Pancreas (tissue), 10 donors: ENCODE measurements at places on chromosomes 3 and 15. TPM values are rescaled to one million over a fixed set of nuclear protein-coding genes. Genes with fewer than 3 reads are reported as not detected.

DNA sequence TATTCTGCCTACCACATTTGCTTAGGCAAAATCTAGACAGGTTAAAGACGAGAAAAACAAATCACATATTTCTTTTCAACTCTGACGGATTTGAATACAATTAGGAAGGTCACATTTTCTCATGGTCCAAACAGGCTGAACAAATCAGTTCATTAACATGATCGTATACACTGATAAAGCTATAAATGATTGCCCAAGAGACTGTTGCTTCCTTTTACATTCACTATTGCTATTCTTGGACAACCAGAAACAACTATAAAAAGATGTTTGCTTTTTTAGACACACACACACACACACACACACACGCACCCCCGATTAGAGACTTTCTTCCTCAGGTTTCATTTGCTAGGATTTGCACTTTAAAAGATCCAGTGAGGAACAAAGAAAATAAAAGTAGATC is 122.3 kb upstream of the BHLHE40 start:
- H3K4me3 ChIP-seq, result no peak overlapping the region
- no peak overlapping the region for H3K27ac ChIP-seq
- no peaks in the 10 kb centered on the region for H3K27me3 ChIP-seq

DNA sequence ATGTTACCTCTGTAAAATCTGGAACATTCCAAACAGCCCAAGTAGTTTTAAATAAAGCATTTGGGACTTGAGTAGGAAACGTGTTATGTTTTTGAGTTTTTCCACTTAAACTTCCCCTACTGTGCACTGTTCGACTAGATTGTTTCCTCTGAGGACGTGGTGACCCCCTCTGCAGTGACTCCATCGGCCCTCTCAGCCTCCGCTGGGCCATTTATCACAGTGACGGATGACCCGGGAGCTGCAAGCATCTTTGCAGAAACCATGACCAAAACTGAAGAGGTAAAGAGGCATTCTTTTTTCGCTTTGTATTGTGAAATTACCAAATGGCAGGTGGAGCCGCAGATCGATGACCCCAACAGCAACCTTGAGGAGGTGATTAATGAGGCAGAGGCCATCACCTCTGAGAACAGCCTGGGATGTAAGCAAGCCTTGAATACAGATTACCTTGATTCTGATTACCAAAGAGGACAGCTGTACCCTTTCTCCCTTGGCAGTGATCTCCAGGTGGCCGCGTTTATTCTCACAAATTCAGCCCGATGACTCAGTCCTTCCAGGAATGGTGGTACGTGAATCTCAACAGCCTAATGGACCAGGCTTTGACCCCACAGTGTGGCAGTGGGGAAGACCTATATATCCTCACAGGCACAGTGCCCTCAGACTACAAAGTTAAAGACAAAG is 79.1 kb upstream of the FAN1 start:
- no peak for DNase-seq
- no peak overlapping the region for H3K4me3 ChIP-seq
- no peaks in the 10 kb centered on the region for H3K4me1 ChIP-seq
- no peak overlapping the region for H3K27ac ChIP-seq
- no peaks in the 10 kb centered on the region for H3K36me3 ChIP-seq

- no peak overlapping the region for H3K27ac ChIP-seq
- H3K4me3 ChIP-seq, result no peak overlapping the region
- H3K4me1 ChIP-seq, result no peaks in the 10 kb centered on the region
These were observed 134.6 kb upstream of the PDZRN3 start for GRCh38 chr3:73759297-73759711.

Gene CPNE9
- total RNA-seq, result 0.12 TPM

- H3K27me3 ChIP-seq, result no peaks in the 10 kb centered on the region
- H3K36me3 ChIP-seq, result peaks cover under 1% of the 10 kb centered on the region
- H3K4me3 ChIP-seq, result no peak overlapping the region
- no peaks in the 10 kb centered on the region for H3K4me1 ChIP-seq
These were observed 49.5 kb downstream of the SMARCC1 start for GRCh38 chr3:47732143-47732542.

DNA sequence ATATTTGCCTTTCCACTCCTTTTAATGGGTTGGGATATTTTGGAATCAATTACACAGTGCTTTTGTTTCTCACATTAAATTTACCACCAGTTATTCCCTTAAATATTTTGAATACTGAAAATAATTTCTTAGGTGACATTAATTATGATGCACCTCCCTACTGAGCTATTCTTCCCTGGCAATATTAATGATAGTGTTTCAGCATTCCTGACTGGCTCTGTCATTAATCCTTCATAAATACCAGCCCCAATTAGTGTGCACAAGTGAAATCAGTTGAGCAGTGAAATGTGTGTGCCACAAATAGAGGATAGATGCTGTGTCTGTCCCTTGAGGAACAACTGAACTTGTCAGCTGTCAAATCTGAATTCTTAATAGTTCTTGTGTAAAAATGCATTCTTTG is 304.0 kb downstream of the CACNA2D3 start:
- H3K4me3 ChIP-seq, result no peak overlapping the region
- H3K4me1 ChIP-seq, result no peaks in the 10 kb centered on the region
- no peak for DNase-seq

Gene PIERCE2
- 5.0 TPM for total RNA-seq

DNA sequence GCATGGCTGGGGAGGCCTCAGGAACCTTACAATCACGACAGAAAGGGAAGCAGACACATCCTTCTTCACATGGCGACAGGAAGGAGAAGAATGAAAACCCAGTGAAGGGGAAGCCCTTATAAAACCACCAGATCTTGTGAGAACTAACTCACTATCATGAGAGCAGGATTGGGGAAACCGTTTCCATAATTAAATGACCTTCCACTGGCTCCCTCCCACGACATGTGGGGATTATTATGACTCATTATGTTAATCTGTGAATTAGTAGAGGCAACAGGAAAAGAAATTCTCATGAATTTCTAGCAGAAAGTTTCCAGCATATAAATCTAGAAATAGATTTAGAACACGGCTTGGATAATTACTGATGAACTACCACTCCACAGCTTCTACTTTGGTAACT is 937.3 kb downstream of the ROBO1 start:
- no peak for DNase-seq
- H3K4me1 ChIP-seq, result no peaks in the 10 kb centered on the region
- no peaks in the 10 kb centered on the region for H3K36me3 ChIP-seq
- no peaks in the 10 kb centered on the region for H3K27me3 ChIP-seq

DNA sequence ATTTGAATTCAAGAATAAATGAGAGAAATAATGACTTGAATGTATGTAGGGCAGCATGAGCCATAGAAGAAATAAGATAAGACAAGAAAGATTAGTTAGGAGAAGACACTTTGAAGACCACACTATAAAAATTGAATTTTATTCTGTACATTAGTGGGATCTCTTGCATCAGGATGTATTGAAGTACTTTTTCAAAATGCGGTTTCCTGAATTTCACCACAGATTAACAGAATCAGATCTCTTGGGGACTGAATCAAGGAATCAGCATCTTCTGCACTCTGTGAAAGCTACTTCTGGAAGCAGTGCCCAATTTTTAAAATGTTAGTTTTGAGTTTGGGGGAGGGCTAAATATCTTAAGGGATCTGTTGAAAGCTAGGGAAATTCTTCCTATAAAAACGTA is 763.9 kb upstream of the GOLIM4 start:
- H3K4me1 ChIP-seq, result peaks cover 14% of the 10 kb centered on the region
- no peak overlapping the region for H3K27ac ChIP-seq
- H3K4me3 ChIP-seq, result no peak overlapping the region
- DNase-seq, result no peak
- no peaks in the 10 kb centered on the region for H3K27me3 ChIP-seq

DNA sequence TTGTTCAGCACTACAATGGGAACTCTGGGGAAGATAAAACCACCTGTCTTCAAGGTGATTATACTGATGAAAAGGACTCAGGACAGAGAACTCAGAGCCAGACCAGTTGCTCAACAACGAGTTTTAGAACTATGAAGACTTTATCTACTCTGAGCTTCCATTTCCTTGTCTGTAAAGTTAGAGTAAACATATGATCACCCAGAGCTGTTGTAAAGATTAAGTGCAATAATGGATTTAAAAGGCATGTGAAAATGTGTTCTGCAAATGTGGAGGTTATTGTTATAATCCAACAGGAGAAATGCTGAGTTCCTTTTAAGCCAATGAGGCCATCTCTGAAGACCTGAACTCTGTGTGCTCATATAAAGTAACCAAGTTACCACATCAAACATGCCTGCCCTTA is 139.7 kb upstream of the CMC1 start:
- no peak for DNase-seq
- H3K27ac ChIP-seq, result no peak overlapping the region
- H3K27me3 ChIP-seq, result no peaks in the 10 kb centered on the region
- H3K4me1 ChIP-seq, result no peaks in the 10 kb centered on the region

Gene TMC3
- total RNA-seq, result not detected

- H3K4me3 ChIP-seq, result no peak overlapping the region
- DNase-seq, result no peak
- H3K4me1 ChIP-seq, result peaks cover 66% of the 10 kb centered on the region
These were observed 11.4 kb downstream of the MYO5C start for GRCh38 chr15:52284164-52284563.

GRCh38 chr15:49101536-49101935 is 53.9 kb downstream of the COPS2 start:
- peaks cover 3% of the 10 kb centered on the region for H3K4me1 ChIP-seq
- DNase-seq, result no peak
- no peak overlapping the region for H3K27ac ChIP-seq
- H3K36me3 ChIP-seq, result no peaks in the 10 kb centered on the region

DNA sequence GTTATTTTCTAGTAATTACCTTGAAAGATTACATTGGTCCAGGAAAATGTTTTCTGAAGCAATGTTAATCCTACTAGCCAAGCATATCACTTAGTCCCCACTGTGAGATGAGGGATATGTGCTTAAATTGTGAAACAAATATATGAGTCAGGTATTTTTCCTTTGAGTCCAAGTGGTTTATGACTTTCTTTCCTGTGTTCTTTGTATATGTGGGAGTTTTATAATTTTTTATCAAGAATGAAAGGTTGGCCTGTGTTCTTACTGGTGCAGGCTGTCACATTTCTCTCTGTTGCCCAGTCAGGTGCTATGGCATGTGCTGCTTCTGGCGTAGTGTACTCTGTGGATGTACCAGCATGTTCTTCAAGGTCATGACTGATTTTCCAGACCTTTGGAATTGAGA is 147.4 kb downstream of the CMSS1 start:
- DNase-seq, result no peak
- H3K4me3 ChIP-seq, result no peak overlapping the region

- H3K27ac ChIP-seq, result no peak overlapping the region
- no peaks in the 10 kb centered on the region for H3K27me3 ChIP-seq
- H3K36me3 ChIP-seq, result no peaks in the 10 kb centered on the region
These were observed 63.2 kb downstream of the ASB7 start for GRCh38 chr15:100665570-100665969.

DNA sequence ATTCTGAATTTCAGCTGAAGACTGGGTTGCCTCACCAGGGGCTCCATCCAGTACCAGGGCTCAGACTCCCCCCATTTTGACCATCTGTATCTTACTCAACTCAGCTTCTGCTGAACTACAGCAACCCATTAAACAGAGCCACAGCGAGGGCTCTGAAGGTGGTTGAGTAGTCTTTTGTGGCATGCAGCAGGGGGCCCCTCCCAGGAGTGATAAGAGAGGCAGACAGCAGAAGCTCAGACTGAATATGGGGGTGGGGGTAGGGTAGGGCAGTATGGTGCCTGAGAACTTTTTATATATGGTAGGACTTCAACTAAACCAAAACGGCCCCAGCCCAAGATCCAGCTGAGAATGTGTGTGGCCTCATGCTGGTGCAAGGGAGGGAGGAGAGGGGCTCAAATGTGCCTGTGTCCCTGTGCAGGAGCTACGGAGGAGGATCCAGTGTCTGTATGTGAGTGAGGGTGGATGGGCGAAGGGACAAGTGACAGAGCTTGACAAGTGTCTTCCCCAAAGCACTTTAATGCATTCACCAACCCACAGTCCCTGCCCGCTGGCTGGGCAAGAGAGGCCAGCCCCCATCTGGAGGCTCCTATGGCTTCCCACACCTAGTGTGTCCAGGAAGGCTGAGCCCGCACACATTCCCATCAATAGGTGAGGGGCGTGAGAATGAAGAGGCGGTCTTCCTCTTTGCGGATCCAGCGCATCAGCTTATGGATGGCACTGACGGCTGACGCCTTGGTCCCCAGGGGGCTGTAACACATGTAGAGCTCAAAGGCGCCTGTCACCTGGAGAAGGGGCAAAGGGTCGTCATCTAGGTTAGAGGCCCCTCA is 4.9 kb upstream of the MST1R start:
- no peaks in the 10 kb centered on the region for H3K36me3 ChIP-seq
- H3K27me3 ChIP-seq, result no peaks in the 10 kb centered on the region
- H3K4me1 ChIP-seq, result peaks cover 10% of the 10 kb centered on the region

DNA sequence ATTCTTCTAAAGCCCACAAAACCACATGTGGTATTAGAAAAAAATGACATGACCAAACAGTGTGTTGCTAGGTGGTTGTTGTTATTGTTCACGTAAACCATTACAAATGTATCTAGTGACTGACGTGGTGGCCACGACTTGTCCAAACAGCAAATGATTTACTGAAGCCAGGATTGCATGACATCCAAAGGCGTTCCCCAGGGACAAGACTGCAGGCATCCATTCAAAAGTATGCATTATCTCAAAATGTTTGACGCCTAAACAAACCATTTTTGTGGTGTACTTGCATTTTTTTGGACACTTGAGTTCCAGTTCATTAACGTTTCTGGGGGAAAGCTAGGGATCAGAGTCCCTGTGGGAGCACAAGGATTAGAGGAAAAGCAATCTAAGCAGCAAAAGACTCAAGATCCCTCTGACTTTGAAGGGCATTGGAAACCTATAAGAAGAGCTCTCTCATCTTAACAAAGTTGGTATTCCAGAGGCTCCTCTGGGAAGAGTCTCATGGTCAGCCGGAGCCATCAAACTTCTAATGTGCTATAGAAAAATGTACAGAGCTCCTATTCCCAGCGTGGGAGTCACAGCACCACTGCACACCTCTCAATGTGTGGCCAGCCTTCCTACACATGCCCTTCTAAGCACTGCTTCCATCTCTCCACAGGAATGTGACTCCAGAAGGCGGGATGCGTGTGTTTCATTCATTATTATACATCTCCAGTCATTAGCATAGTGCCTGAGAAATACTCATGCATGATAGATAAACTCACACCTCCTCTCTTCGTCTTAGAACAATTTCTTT is 62.9 kb downstream of the FBN1 start:
- H3K27ac ChIP-seq, result no peak overlapping the region
- H3K27me3 ChIP-seq, result no peaks in the 10 kb centered on the region
- DNase-seq, result no peak
- no peak overlapping the region for H3K4me3 ChIP-seq
- no peaks in the 10 kb centered on the region for H3K36me3 ChIP-seq

- H3K27ac ChIP-seq, result no peak overlapping the region
- H3K27me3 ChIP-seq, result peaks cover 3% of the 10 kb centered on the region
- DNase-seq, result no peak
- no peaks in the 10 kb centered on the region for H3K36me3 ChIP-seq
These were observed 1106.8 kb downstream of the ROBO1 start for GRCh38 chr3:78660957-78661356.

DNA sequence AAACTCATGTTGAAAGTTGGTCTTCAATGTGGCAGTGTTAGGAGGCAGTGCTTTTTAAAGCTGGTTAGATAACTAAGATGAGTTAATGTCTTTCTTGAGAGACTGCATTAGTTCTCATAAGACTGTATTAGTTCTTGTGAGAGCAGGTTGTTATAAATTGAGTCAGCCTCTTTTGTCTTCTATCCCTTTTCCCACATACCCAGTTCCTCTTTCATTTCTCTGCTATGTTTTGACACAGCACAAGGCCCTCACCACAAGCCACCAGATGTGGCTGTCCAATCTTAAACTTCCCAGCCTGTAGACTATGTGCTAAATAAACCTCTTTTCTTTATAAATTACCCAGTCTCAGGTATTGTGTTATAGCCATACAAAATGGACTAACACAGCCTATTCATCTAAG is 94.6 kb upstream of the SNTN start:
- H3K4me1 ChIP-seq, result no peaks in the 10 kb centered on the region
- H3K27me3 ChIP-seq, result no peaks in the 10 kb centered on the region
- DNase-seq, result no peak
- no peak overlapping the region for H3K27ac ChIP-seq
- no peak overlapping the region for H3K4me3 ChIP-seq
